Coronary artery (tissue), 2 donors: ENCODE measurements at places on chromosomes 6 and 20.

- no peak for DNase-seq
Measured at GRCh38 chr20:63314566-63315239, 21.7 kb downstream of the COL20A1 start.

- no peak for DNase-seq
Measured at GRCh38 chr6:87798393-87799278, 96.6 kb upstream of the AKIRIN2 start.

DNA sequence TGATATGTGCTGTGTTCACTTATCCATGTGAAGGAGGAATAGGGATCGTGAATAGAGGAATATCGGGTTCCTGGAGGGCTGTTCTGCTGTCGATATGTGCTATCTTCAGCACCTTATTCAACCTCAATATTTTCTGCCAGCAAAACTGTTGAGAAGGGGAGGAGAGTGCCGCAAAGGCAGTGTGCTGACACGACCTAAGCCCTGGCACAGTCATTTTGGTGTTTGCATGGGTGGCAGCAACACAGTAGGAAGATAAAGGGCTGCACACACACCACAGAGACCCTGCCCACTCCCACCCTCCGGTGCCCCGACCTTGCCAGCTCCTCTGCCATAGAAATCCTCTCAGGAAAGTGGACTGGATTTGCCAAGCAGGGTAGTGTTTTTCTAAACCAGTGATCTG, 47.0 kb downstream of the ZDHHC14 start:
- no peak for DNase-seq

- peak; percentile 56 for DNase-seq
Measured at GRCh38 chr20:44020406-44021148, 105.9 kb downstream of the TOX2 start.

DNA sequence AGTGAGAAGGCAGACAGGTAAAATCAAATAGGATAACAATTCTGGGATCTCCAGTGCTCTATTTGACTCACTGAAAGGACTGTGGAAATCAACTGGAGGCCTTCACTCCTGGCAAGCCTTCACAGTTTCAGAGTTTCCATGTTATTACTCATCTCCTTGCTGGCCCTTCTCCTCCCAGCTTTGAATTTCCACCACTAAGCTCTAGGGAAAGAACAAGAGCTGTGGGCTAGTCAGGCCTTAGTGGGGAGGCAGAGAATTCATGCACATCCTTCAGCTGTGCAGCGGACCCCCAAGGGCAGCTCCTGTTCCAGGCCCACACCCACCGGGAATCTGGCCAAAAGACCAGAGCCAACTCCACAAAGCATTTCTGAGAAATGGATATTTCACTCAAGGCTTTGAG, 26.0 kb downstream of the MYLIP start:
- no peak for DNase-seq

DNA sequence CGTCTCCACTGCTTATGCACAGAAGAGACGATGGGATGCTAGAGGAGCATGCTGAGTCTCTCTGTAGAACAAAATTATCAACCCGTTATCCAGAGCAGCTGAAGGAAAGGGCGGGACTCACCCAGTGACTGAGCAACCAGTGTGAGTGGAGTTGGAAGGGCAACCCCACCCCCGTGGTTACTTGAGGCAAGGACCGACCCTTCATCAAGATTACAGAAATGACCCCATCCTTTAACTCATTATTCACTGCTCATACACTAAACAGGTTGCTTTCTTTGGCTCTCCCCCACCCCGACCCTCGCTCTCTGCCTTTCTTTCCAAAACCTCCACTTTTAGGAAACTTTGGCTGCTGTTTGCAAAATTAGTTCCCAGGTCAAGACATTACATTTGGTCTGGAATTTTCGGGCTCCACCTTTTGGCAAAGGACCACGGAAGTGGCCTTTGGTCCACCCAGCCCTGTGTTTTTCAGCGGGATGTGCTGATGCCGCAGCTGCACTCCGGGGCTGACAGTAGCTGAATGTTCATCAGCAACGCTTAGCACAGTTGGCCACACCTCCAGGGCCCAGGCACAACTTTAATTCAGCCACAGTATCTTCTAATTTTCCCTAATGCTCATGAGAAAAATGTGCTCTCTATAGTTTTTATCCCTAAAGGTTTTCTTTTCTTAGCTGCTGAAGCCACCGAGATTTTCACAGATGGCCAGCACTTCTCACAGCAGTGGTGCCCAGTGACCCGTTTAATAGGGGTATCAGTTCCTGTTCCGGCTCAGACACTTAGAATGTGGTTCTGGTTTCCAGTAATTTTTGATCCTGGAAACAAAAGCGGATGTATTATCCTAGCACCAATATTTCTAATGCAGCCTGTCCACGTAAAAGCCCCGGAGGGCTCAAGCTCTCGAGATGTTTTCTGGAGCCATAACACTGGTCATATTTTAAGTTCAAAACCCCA, 103.6 kb upstream of the NXT1 start:
- peak; percentile 82 for DNase-seq
